IMR-90 (cell line): ENCODE measurements at places on chromosomes 7 and 10.

- peak; percentile 64 for DNase-seq
These were observed 21.4 kb upstream of the HELLS start for GRCh38 chr10:94524146-94524545.

GRCh38 chr7:130444234-130444633 lies 3.4 kb upstream of the CEP41 start:
- peak; percentile 63 for DNase-seq

GRCh38 chr10:100969187-100970075 lies at the start of gene SEMA4G:
Gene SEMA4G, plus strand, starts transcription at chr10:100969504. Its CDS starts 3,409 bp downstream, at chr10:100972913.
- DNase-seq = peak; percentile 12

DNA sequence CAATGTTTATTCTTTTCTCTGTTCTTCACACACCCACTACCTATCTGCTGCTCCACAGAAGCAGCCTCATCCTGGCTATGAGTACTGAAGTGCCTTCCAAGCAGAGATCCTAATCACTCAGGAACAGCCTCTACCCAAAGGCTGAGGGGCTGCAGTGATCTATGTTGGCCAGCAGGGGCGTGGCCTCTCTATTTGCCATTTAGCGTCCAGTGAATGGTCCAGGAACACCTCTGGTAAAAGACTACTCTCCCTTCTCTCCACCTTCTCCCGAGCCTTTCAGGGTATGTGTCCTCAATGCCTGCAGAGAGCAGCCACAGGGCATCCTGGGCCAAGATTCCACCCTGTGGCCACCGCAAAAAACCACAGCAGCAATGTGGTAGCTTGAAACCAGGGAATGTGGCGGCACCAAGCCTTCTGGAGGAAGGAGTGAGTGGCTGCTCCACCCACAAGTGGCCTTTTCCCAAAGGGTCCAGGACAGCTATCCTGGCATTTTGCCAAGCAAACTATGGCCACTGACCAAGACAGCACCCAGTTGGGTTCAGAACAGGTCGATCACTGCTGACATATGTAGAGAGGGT lies 70.9 kb downstream of the SYPL1 start:
- peak; percentile 29 for DNase-seq

- no peak for DNase-seq
These were observed 7.7 kb downstream of the INSIG1 start for GRCh38 chr7:155305231-155305904.

GRCh38 chr7:47227762-47228177 lies 354.1 kb downstream of the TNS3 start:
- DNase-seq = peak; percentile 79

- DNase-seq = no peak
These were observed 330.1 kb downstream of the GRID1 start for GRCh38 chr10:86036544-86036831.

DNA sequence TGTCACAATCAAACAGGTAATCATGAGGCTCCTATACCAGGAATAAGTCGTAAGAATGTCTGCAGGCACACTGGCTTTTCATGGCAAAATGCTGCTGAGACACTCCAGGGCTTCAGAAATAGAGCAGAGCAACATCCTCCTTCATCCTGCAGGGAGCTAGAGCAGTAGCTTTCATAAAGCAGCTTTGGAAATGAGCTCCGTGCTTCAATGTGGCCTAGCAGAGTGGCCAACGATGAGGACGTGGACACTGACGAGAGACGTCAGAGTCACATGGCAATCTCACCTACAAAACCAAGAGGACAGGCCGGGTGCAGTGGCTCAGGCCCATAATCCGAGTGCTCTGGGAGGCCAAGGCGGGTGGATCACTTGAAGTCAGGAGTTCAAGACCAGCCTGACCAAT lies 9.8 kb downstream of the COBL start:
- DNase-seq = no peak

GRCh38 chr10:95277201-95277570 lies 13.6 kb downstream of the PDLIM1 start:
- DNase-seq = no peak

DNA sequence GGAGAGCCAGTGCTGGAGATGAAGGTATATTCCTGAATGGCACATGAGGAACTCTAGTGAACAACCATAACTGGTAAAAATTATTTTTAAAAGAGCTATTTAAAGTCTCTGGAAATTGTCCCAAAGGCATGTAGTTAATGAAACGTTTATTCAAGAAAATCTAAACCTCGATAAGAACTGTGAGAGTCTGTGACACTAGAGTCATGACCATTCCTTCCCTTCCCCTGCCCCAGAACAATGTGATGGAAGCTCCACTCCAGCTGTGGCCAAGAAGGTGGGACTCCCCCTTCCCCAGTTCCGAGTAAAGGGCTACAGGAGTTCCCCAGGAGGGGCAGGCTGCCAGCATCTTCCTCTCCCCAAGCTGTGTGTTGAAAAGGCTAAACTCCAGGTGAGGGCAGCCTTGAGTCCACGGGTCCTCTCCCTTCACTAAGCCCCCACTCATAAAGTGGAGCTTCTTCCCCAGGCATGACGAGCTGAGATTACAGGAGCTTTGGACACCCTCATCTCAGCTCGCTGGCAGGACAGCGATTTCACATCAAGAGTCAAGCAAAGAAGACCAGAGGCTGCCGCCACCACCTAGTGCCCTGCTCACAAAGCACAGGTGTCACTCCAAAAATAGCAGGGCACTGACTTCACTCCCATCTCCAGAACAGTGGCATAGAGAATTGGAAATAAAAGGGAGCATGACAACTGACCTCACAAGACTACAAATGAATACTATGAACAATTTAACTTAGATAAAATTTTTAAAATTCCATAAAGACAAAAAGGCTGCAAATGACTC lies 68.5 kb downstream of the NHLRC2 start:
- DNase-seq = no peak

DNA sequence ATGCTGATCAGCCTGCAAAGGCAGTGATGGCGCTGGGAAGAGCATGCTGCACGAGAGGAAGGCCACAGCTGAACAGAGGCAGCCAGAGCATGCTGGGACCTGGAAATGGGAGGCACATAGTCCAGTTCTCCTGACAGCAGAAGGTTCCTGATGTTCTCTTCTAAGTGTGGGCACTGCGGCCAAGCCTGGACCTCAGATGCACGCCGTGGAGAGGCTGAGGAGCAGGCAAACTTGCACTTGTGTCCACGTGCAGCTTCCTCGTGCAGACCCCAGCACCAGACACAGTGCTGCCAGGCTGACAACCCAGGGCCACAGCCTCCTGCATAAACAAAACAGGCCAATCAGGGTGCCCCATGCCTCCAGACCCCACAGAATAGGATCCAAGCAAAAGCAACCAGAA lies 93.5 kb upstream of the LANCL2 start:
- no peak for DNase-seq

- no peak for DNase-seq
These were observed 144.7 kb upstream of the LYZL2 start for GRCh38 chr10:30774261-30774660.

- DNase-seq = no peak
These were observed 146.7 kb downstream of the GPR37 start for GRCh38 chr7:124618871-124619270.

- DNase-seq = no peak
These were observed 11.1 kb upstream of the ENO4 start for GRCh38 chr10:116838143-116838725.

- no peak for DNase-seq
These were observed 165.4 kb downstream of the ST7 start for GRCh38 chr7:117118579-117119180.

- DNase-seq = no peak
These were observed 14.1 kb downstream of the BRI3 start for GRCh38 chr7:98295467-98296192.

DNA sequence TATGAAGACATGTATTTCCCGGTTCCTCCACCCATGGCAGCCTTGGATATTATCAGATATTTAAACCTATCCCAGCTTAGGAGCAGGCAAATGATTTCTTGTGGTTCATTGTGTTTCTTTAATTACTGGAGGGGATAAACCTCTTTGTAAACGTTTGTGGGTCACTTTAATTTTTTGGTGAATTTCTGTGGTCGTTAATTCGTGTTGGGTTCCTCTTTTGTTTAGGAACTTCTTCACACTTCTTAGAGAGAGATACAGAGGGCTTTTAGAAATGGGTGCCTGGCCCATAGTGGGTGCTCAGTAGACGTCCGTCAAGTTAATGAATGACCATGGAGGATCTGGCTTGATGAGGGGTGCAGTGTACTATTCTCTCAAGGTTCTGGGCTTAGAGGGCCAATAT lies 27.2 kb upstream of the NUB1 start:
- DNase-seq = no peak
